Stimulated activated CD4-positive, alpha-beta T cell treated with anti-CD3 and anti-CD28 coated beads, TNF-alpha, amount 100 ng/mL, for 24 hours (primary cell): ENCODE measurements at places on chromosomes 2 and 18.

- no peak for DNase-seq
Observed at GRCh38 chr18:79071503-79072210, 2.5 kb downstream of the ATP9B start.

DNA sequence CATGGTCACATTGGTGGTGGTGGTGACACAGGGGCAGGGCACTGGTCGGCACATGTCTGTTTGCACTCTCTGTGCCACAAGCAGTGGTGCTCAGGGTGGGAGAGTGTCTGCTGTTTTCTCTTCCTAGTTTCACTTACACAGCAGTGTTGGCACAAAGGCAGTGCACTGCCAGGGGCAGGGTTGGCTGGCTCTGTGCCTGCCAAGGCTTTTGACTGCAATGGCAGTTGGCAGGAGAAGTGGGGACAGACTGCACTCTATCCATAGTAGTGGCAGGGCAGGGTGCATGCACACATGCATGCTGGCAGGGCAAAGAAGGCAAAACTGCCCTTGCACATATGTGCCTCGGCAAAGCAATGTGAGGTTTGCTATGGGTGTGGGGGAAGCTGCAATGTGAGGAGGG is 635.9 kb downstream of the SUCLG1 start:
- DNase-seq: no peak

GRCh38 chr18:3693410-3693809 is 243.4 kb downstream of the TGIF1 start:
- DNase-seq: no peak

DNA sequence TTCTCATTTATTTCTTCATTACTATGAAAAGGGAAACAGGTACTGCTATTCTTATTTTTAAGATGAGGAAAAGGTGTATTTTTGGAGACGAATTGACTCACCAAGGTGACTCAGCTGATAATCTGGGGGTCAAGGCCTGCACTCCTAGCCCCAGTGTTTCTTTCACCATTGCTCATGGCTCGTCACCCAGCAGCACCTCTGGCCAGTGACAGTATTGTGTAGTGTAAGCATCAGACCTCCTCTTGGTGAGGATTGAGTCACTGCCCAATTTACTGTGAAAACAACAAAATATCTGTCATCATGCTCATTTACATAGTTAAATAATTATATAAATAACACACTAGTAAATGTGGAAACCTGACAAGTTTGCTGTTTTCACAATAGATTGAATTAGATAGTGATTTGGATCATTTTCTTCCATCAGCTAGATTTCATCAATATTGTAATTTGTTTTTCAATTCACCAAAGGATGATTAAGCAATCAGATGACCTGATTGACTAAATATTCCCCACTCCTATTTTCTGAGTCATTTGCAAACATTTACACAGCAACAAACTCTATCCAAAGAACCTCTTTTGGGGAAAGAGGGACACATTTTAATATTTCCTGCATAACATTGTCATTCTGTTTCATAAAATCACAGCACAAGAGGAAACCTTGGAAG is 492.8 kb upstream of the RAB12 start:
- DNase-seq: no peak

DNA sequence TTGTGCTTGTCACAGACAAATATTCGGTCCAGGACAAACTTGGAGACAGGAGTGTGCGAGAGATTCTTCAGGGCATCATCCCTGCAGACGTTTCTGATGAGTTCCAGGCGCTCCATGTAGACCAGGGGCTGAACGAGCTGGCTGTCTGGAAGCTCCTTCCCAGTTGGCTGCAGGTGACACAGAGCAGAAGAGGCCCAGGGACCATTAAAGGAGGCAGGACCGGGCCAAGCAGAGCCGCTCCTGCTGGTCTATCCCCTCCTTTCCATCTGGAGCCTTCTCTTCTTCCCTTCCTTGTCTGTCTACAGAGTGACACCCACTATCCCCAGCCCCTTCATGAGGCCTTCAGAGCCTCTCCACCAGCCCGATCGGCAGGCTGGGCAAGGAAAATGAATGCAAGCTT is 19.5 kb downstream of the CHST10 start:
- DNase-seq: no peak

GRCh38 chr2:85152895-85153294 is 19.7 kb downstream of the TCF7L1 start:
- DNase-seq: no peak

DNA sequence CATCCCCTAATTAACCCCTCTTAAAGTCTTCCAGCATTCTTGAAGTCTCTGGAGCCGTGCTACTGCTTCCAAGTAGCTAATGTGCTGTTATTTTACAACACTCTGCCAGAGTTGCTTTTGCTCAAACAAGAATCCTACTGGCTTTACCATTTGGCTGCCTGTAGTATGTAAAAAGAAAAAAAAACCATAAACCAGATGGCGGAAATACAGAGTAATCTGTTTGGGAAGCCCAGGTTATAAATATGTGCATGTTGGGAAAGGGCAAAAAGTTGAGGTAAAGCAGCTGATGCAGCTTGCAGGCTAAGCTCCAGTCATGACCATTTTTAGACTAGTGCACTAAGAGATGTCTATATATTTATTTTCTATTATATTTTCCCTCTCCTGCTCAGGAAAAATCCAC is 313.2 kb upstream of the ETAA1 start:
- DNase-seq: no peak

DNA sequence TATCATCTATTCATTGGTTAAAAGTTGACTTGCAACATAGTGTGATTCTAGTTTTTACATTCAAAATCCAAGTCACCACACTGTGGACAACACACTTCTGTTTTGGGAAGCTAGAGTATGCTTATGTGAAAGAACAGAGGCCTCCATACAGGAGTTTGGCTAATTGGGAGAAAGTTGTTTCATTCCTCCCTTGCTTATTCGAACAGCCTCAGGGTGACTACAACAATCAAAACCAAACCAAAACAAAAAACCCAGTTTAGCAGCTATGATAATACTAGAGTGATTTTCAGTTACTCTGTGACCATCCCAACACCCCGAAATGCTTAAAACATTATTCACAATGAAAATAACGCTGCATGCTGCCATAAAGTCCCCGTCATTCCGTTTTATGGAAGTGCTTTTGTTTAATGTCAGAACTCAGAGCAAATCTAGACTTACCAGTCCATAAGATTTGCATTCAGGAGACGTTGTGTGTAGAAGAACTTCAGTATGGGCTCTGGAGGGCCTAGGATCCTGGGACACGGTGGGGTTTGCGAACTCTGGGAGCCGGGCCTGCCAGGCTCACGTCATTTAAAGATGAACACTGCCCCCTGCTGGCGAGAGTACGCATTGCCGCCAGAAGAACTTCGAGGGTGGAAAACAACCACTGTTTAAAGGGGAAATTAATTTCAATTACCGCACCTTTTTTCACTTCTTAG is 111.4 kb downstream of the FTCDNL1 start:
- peak; percentile 46 for DNase-seq

DNA sequence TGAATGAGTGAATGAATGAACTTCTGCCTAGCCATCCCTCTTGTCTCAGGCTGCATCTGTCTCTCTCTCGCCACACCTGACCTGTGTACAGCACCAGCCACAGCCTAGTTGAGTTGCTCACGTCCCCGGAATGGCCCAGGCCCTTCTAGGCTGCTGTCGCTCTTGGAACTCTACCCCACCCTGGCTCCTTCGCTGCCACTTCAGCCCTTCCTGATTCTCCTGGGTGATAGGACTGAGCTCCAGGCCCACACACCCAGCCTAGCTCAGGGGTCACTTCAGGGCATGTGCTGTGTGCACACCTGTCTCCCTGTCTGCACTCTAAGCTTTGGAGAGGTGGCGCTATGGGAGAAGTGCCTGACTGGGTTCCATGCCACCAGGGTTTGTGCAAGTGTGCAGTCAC is 236.6 kb downstream of the GLI2 start:
- no peak for DNase-seq

DNA sequence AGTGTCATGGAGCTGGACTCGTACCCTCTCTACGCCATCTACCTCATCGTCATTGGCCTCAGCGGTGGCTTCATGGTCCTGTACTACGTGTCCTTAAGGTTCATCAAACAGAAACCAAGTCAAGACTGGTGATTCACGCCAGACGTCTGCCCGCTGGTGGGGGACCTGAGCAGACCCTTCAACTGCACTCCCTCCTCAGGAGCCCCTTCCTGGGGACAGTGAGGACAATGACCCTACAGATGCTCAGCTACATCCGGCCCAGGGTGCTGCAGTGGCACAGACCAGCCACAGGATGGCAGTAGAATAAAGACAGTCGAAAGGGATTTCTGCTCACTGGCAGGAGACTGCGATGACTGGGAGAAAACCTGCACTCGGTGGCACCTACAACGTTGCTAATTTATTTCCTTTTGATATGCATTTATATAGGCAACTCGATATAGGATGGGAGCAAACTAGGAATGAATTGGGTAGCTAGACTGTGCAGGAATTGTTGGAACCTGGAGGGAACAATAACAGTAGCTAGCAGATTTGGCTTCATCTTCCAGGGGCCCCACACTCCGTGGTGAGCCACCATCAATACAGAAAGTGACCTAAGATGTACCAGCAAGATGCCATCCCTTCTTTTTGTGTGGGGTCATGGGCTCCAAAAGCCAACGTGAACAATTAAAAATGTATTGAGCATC is 39.2 kb downstream of the ABCG8 start:
- peak; percentile 28 for DNase-seq

- DNase-seq: no peak
Observed at GRCh38 chr18:34862561-34862960, 152.5 kb downstream of the DTNA start.

GRCh38 chr18:50151926-50152325 is 43.0 kb downstream of the MYO5B start:
- DNase-seq: no peak

DNA sequence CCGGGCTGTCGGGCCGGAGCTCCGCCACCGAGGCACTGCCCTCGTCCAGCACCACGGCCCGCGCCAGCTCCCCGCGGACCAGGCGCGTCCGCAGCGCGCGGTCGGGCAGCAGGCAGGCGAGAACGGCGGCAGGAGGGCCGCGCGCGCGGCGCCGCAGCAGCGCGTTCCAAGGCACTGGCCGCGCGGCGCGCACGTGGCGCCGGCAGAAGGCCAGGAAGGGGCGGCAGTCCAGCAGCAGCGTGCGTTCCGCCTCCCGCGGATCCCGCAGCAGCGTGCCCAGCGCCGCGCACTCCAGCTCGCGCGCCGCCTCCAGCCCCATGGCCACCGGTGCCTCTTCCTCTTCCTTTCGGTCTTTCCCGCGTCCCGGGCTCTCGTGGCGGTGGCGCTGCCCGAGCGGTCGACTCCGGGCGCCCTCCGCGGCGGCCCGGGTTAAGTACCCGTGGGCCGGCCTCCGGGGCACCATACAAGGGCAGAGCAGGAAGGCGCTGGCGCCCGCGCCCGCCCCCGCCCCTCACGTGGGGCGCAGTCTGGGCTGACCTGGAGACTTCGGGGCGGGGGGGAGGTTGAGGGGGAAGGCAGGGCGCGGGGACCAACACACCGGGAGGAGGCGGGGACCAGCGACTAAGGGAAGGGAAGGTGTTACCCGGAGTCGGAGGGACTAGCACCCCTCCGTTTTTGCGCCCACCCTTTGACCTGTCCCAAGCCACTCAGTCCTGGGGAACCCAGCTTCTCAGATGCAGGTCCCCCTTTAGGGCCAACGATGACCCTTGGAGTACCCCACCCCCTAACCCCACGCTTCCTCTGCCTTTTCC is at the start of gene DUSP2:
Gene DUSP2 (minus strand): TSS at position 405 of the 812 bp plus-strand sequence. CDS start 86 bp downstream, at position 319.
- DNase-seq: peak; percentile 83

DNA sequence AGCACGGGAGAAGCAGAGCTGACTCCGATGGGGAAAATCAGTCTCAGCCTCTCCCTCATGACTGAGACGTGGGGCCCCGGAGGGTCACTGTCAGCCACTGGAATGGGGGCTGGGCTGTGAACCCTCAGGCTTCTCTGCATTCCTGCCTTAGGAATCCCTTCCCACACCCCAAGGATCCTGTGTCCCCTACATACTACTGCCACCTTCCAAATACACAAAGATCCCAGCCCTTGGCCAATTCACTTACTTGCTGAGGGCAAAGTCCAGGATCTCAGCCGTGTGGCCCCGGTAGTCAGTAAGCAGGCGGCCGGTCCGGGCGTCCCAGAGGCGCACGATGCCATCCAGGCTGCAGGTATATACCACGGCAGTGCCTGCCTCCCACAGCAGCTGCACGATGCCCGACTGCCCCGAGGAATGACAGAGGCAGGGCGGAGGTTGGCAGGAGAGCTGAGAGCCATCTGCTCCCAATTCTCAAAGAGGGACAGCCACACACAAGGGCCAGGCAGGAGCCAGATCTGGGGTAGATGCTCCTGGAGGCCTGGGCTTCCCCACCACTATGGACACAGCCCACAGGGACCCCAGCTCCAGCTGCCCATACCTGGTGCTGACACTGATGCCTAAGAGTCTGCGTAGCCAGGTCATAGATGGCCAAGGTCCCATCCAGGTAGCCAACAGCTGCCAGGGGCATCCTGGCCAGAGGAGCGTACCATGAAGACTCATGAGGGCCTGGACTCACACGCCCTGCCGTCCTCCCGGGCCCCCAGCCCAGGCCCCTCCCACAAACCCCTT is 4.2 kb downstream of the GPBAR1 start:
- no peak for DNase-seq

DNA sequence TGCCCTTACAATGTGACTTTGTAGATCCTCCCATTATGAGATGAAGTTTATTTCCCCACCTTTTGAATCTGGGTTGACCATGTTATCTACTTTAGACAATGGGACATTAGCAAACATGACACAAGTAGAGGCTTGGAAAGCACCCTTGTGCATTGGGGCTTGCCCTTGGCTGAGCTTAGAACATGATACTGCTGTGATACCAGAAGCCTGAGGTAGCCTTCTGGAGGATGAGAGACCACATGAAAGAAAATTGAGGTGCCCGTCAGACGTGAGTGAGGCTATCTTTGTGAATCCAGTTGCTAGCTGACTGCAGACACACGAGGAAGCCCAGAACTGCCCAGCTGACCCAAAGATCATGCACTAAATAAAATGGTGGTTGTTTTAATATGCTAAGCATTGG is 341.2 kb downstream of the CYP26B1 start:
- DNase-seq: no peak

- DNase-seq: no peak
Observed at GRCh38 chr2:71846072-71846471, 301.6 kb downstream of the CYP26B1 start.

DNA sequence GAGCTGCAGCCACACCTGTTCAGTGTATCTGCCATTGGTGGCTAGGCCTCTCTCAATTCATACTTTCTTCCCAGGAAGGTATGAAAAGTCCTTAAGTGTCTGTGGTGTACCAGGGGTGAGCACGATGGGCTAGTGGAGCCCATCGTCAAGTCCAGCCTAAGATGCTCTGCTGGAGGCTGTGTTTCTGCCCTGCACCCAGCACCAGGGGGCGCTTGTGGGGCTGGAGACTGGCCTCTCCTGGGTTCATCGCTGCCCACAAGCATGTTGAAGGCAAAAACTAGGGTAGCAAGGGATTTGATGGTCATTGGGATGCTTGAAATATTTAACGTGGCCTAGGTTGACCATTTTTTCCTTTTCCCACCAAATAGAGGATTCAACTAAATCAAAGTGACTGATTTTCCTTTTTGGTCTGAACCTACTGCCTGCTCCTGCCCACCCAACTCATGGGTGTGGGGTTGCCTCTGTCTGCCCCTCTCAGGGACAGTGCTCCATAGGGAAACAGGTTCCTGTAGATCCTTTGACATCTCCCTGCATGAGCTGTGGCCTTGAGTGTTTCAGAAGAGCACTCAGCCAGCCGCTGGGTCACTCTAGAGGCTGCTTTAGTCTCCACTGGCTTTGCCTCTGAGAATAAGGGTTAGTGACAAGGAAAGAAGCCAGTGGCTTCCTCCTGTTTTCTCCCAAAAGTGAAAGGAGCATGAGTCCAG is 59.0 kb downstream of the TPGS2 start:
- no peak for DNase-seq
